ENCODE measurements at places on chromosomes 5 and 9. TPM values are rescaled to one million over a fixed set of nuclear protein-coding genes. Genes with fewer than 3 reads are reported as not detected.
A peak's percentile ranks its signal among the peaks of the same experiment; 100 is the strongest.

The SLC46A2 gene
- not detected for total RNA-seq

The IGFBPL1 gene
- total RNA-seq, result 0.51 TPM

DNA sequence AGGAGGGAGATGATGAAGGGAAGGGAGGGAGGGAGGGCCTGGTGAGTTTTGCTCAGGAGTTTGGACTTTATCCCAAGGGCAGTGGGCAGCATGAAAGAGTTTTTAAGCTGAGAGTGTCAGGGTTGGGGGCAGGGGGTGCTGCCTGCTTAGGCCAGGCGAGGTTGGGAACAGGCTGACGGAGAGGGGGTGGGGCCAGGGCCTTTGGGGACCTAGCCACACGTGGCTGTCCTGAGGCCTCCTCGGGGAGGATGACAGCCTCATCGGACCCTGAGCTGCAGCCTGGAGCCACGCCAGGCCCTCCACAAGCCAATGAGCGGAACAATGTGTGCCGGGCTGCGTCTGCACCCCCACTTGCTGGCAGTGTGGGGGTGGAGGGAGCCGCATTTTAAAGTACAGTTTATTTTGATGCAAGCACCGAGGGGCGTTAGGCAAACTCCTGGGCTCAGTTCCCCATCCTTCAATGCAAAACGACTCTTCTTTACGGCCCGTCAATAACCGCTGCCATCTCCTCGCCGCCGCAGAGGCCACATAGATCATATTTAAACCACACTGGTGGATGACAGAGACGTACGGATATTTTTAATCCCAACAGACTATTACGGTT lies 5.3 kb upstream of the RXRA start:
- no peak overlapping the region for H3K27ac ChIP-seq
- peak; percentile 23 for DNase-seq
- peaks cover 11% of the 10 kb centered on the region for H3K4me1 ChIP-seq

DNA sequence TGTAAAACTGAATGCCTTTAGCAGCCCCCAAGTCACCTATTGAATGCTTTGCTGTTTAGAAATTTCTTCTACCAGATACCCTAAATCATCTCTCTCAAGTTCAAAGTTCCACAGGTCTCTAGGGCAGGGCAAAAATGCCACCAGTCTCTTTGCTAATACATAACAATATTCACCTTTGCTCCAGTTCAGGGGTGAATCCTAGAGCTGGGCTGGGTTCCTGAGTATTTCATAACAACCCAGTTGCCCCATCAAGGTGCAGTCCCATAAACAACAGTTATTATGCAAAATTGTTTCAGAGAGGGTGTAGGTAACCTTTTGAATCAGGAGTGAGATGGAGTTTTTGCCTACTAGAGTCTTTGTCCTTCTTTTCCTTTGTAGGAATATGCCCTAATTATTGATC lies 19.0 kb upstream of the C1QTNF3 start:
- no peak overlapping the region for H3K27ac ChIP-seq
- DNase-seq, result no peak
- H3K36me3 ChIP-seq, result peaks cover 3% of the 10 kb centered on the region
- no peaks in the 10 kb centered on the region for H3K4me1 ChIP-seq

GRCh38 chr9:78021697-78022096 lies 9.9 kb downstream of the GNAQ start:
- no peaks in the 10 kb centered on the region for H3K36me3 ChIP-seq
- no peaks in the 10 kb centered on the region for H3K27me3 ChIP-seq
- H3K4me3 ChIP-seq, result no peak overlapping the region
- H3K4me1 ChIP-seq, result peaks cover 24% of the 10 kb centered on the region
- no peak overlapping the region for H3K27ac ChIP-seq

Data from psoas muscle (tissue), 8 donors.